Suprapubic skin (tissue), 4 donors: ENCODE measurements at places on chromosomes 6 and 20.

DNA sequence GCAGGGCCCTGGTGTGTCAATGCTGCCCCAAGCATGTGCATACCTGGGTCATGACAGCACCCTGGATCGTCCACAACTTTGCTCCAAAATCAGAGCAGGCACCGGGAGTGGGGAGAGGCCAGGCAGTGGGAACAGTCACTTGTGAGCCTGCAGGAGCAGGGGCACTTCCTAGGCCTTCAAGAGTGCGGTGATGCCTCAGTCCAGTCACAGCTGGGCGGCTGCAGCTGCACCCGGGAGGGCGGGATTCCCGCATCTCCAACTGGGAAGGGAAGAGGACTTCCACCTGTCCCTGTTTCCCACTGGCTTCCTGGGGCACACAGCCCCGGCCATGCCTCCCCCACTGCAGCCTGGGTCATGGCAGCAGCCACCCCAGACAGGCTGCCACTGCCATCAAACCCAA is 191.3 kb upstream of the DEFB112 start:
- no peak for DNase-seq

DNA sequence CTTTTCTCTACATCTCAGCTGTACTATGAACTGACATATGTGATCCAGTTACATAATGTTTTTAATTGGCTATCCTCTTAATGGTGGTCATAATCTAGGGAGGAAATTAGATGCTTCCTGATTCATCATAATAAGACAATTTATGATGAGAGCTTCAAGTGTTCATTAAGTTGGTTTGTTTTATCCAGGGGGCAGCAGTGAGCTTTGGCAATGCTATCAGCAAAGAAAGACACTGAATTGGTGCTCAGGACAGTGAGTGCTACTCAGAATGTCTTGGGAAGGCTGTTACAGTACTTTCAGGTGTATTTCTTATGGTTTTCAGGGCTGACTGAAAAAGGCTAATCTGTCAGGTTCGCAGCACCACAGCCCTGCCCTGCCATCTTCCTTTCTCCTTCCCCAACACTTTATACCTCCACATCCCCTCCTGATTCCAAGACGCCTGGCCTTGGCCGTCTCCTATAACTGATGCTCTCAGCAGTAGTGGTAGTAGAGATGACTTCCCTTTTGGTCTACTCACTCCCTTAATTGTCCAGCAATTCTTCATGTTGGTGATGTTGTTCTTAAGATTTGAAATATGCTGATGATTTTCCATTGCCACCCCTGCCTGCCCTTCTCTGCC is 67.0 kb upstream of the TNFAIP3 start:
- no peak for DNase-seq

GRCh38 chr20:32823737-32824588 is 4.2 kb downstream of the MAPRE1 start:
- no peak for DNase-seq

GRCh38 chr6:95578106-95578410 is 723 bp downstream of the MANEA start:
- DNase-seq: no peak

- no peak for DNase-seq
These were observed 2.6 kb downstream of the NCOA5 start for GRCh38 chr20:46087161-46087560.

DNA sequence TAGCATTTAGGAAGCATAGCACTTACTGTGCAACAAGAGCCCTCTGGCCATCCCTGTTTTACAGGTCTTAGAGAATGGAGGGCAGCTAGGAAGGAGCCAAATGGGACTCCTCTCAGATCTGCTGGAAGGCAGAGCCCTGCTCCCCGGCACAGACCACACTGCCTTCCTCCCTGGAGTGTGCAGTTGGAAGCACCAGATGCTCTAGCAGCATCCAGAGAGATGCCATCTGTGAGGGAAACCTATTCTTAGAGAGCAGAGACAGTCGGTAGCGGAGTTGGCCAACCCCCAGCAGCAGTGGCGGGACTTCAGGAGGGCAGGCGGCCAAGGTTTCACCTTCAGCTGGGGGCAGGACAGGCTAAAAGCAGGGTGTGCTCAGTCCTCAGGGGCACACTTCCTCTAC is 16.7 kb upstream of the E2F1 start:
- no peak for DNase-seq

GRCh38 chr6:124872361-124873065 is 89.7 kb upstream of the RNF217 start:
- DNase-seq: no peak
